ENCODE measurements at places on chromosomes 3 and 15.

- no peak for DNase-seq
Measured at GRCh38 chr3:45509038-45509767, 85.3 kb upstream of the LIMD1 start.

- DNase-seq: no peak
Measured at GRCh38 chr3:4491855-4492207, 1.3 kb upstream of the ITPR1 start.

GRCh38 chr15:74988007-74988800 lies 7.2 kb upstream of the SCAMP5 start:
- no peak for DNase-seq

GRCh38 chr15:45469441-45469840 lies 53.1 kb downstream of the SLC30A4 start:
- DNase-seq: no peak

- DNase-seq: no peak
Measured at GRCh38 chr3:64856106-64856505, 168.3 kb upstream of the ADAMTS9 start.
